Activated T-helper 17 cell treated with anti-CD3 and anti-CD28 coated beads, Interleukin-2, amount 50 U/mL, for 72 hours (primary cell): ENCODE measurements at places on chromosomes 4 and X.

- no peak for ATAC-seq
Measured at GRCh38 chrX:108199691-108200090, 108.1 kb downstream of the ATG4A start.

DNA sequence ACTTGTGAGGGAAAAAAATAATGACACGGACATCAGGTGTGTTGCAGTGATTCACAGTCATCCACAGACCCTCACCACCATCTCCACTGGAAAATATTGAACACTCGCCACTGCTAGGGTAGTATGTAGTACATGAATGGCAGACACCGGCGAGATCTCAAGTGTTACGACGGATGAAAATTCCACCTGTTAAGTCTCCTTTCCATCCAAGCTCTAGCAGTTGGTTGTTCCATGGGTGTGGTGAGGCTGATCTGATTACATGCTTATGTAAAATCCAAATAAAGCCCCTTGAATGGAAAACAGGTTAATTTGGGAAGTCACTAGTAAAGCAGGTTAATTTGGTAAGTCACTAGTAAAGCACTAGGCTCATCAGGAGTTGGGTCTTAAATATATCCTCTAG is 1.1 kb upstream of the ARMCX4 start:
- no peak for ATAC-seq

- ATAC-seq = no peak
Measured at GRCh38 chr4:64727960-64728359, 318.7 kb upstream of the TECRL start.

DNA sequence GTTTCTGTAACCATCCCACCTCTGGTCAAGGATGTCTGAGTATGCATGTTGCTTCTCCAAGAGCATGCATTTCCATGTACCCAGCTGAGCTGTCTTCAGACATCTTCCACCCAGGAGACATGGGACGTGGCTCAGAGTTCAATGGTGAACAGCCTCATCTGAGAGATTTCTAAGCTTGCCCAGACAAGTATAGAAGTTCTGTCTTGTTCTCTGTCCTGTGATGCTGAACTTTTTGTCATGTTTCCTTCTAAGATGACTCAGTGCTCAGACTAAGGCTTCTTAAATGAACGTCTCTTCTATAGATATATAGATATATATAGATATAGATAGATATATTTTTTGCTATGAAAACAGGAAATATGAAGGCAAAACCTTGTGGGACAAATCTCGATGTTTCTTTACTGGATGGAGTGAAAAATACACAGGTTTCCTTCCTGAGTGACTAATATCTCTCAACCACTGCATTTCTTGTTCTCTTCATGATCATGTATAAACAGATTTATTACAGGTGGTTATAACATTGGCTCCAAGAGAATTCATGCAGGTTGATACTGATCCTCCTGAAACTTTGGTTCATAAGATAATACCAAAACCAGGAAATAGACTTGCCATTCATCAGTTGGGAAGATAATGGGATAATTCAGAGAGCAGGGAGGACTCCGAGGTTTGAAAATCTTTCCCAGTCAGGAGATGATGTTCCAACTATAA is 168.2 kb downstream of the ZNF518B start:
- ATAC-seq = no peak

GRCh38 chrX:28591542-28591941 is 4.3 kb downstream of the IL1RAPL1 start:
- no peak for ATAC-seq

DNA sequence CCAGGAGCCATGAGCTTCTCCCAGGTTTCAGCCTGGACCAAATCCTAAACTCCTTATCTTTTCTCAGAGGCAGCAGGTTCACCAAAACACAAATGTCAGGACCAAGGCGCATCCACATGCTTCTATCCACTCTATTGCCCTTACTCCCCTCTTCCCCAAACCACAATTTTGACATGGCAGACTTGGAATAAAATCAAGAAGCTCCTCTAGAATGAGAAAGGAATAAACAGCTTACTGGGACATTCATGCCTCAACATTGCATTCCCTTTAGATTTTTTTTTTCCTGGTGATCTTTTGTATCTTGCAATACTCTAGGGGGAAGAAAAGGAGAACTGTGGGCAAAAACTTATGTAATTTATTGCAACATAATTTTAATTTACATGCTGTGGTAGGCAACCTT is 119.1 kb downstream of the TSPAN5 start:
- ATAC-seq = no peak

- no peak for ATAC-seq
Measured at GRCh38 chr4:10006231-10006600, 15.1 kb downstream of the SLC2A9 start.

DNA sequence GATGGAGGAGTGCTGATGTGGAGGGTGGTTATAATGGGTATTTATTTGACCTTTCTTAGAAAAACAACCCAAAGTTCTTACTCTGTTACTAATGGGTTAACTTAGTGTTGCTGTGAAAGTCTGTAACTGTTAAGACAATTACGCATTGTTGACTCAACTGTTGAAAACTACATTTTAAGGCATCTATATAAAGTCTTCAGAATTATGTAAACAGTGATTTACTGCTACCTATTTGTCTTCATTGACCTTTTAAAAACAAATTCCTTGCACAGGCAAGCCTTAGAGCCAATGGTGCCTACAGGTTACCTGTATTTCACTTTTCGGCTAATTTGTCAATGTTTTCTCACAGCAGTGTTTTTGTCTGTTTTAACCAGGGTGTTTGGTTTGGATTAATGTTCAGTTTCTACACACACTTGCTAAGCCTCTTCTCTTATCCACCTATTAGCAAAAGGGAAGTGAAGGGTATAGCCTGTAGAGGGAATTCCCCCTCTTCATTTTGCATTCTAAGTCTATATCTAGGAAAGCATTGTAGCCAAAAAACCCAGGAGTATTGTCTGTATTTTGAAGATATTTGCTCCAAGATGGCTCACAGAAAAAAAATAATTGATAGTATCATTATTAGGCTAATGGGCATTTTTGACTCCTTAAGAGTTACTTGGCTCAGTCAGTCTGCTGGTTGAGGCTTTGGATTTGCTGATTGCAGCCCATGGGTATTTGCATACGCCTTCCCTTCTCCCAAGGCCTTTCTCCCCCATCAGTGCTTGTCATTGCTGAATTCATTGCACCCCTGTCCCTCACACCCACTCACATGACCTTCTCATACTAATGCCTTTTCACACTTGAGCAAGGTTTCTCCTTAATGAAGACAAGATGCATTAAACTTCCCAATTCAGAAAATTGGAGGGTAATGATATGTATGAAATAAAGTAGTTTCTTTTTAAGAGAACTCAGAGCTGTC is 30.5 kb downstream of the AFF1 start:
- peak; percentile 44 for ATAC-seq

DNA sequence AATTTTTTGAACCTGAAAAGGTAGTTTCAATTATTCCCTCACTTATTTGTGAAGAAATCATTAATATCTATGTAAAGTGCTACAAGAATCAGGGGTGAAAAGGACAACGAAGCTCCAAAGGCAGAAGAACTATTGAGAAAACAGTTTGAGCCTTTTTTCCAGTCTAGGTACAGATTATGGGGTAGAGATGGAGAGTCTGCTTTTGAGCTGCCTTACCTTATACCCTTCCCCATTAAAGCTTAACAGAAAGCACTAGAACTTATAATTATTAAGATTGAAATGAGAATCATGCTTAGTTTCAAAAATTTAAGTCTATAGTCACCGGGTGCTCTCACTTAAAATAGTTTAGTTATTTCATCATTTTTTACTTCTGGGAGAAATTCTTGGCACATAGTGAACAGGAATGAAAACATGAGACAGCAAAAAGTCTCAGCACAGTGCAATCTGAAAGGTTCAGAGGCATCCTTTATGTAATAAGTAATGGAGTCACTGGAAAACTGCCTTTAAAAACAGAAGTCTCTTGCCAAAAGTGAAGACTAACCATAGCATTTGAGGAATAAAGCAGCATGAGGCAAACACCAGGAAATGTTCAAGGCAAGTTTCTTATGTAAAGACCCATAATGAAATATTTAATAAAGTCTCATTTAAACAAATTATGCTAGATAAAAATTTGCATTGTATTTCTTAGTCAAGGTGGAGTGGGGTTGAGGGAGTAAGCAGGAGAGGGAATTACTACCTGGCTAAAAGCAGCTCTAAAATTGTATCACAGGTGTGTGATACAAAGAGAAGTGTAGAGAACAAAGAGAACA is 5.1 kb upstream of the DCLK2 start:
- ATAC-seq = no peak

DNA sequence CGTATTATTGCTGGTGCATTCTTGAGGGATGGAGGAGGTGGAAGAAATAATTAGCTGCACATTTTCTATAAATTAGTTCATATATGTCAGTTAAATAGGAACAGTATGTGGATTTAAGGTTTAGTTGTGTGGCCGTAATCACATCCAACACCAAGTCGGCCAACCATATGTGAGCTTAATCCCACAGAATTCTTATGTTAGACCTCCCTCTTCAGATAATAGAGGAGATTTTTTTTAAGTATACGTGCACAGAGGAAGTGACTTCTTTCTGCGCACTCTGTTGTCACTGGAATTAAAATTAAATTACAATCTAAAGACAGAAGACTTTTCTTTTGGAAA is 2.1 kb downstream of the SEPTIN11 start:
- ATAC-seq = no peak

DNA sequence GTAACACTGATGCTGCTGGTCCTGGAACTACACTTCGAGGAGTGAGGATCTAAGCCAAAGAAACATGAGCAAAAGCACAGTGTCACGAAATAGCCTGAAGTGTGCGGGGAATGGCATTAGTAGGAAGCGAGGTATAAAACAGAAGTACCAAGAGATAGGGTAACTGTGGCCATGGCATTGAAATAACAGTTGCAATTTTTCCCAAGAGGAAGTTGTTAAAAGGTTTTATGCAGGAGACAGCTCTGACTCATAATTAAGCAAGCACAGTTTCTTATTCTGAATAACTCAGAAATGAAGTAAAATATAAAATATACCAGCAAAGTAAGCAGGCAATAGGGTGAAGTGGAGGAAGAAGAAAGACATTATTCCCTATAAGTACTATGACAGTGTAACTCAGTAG is 90.3 kb upstream of the TMEM150C start:
- ATAC-seq = no peak

- ATAC-seq = no peak
Measured at GRCh38 chr4:7139167-7139982, 53.0 kb upstream of the SORCS2 start.

- ATAC-seq = no peak
Measured at GRCh38 chr4:128880662-128881061, 71.2 kb downstream of the JADE1 start.

GRCh38 chr4:1819284-1819683 is 26.2 kb downstream of the FGFR3 start:
- ATAC-seq = no peak

DNA sequence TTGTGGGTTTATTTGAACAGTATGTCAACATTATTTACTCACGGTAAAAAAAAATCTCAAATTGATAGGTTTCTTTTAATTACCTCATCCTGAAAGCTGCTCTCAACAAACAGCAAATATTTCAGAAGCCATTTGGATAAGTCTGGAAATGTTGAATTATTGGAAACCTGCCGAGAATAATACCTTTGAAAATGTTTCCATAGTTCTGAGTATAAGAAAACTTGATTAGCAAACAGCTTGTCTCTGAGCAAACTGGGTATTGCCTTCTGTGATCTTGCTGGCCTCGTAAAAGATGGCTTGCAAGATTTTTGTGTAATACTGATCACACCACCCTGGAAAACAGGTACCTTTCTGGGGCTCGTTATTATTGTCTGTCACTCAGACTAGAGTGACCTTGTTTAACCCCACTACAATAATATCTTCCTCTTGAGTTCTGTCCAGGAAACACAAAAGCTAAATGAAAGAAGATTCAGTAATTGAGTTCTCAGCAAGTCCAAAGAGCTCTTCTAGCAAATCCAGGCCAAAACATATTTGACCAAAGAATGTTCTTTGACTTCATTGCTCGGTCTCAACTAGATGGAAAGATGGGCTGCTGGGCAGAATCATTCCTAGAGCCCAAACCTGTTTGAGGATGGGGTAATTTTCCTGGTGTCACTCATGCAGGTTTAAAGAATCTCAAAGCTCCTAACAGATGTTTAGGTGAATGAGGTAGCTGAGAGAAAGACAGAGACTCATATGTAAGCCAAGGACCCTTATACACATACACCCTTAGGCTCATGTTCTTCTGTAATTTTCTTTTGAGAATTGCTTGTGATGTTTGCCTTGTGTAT is 255.6 kb upstream of the JADE1 start:
- no peak for ATAC-seq

GRCh38 chrX:41634284-41634683 is 54.5 kb upstream of the GPR34 start:
- no peak for ATAC-seq

GRCh38 chrX:23626651-23627050 is 40.6 kb upstream of the PRDX4 start:
- no peak for ATAC-seq

GRCh38 chr4:73979407-73979957 is 2.3 kb downstream of the PF4 start:
- ATAC-seq = no peak

GRCh38 chrX:107562482-107562881 is 65.8 kb upstream of the PRPS1 start:
- ATAC-seq = no peak

- no peak for ATAC-seq
Measured at GRCh38 chr4:73409012-73409862, 5.2 kb downstream of the ALB start.

DNA sequence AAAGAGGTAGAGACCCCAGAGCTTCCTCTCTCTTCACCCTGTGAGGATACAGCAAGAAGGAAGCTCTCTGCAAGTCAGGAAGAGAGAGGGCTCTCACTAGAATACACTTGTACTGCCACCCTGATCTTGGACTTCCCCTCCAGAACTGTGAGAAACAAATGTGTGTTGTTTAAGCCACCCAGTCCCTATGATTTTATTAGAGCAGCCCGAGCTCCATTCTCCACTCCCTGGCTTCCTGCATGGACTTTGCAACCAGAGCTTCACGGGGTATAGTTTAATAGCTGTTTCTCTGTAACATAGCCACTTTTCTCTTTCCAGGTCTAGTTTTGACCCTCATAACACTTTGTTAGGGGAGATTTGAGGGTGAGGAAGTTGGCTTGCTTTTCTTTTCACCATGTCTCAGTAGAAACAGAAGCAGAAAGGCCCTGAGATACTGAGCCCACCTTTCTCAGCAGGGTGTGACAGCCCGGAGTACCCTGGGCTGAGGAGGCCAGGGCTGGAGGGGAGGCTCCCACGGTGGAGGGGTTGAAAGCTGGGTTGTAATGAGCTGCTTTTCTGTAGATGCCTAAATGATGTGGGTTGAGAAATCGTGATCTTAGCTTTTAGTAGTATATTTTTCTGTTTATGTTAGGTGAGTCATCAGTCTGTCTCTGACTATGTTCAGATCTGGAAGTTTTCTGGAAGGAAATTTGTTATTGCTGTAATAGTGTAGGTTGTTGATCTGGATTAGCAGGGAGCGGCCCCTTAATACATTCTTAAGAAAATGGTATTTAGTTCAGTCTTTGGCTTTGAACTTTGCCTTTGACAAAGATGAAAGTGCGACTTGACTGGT is 118.6 kb downstream of the PTTG2 start:
- peak; percentile 82 for ATAC-seq
